Stimulated activated CD8-positive, alpha-beta memory T cell treated with anti-CD3 and anti-CD28 coated beads, Interleukin-7, amount 100 ng/mL, for 48 hours (primary cell): ENCODE measurements at places on chromosomes 11 and 22.

DNA sequence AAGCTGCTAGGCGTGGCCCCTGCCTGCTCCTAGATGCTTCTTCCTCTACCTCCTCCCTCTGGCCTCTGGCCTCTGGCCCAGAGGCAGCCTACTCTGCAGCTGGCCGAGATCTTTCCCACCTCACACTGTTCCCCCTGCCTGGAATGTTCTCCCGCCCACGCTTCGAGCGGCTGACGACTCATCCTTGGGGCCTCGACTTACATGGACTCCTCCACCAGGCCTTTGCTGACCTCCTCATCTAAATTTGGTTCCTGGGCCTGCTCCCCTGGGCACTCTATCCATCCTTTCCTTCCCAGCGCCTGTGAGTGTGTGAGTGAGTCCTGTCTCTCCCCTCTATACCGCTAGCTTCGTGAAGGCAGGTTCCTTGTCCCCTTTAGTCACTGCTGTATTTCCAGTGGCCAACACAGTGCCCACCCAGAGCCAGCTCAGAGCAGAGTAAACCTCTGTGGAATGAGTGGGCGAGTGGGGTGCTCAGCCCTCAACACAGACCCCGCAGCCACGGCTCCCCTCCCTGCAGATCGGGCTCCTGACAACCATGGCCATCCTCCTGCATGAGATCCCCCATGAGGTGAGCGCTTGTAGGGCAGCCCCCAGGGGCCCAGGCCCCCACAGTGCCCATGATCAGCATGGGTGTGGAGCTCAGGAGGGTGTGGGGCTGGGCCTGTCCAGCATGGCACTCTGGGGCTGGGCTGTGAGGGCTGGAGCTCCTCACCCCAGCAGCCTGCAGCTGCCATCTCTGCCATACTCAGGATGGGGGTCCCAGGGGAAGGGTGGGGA is 5.7 kb downstream of the SLC39A13 start:
- DNase-seq = no peak

GRCh38 chr11:78957476-78958245 is 383.0 kb upstream of the NARS2 start:
- no peak for DNase-seq

DNA sequence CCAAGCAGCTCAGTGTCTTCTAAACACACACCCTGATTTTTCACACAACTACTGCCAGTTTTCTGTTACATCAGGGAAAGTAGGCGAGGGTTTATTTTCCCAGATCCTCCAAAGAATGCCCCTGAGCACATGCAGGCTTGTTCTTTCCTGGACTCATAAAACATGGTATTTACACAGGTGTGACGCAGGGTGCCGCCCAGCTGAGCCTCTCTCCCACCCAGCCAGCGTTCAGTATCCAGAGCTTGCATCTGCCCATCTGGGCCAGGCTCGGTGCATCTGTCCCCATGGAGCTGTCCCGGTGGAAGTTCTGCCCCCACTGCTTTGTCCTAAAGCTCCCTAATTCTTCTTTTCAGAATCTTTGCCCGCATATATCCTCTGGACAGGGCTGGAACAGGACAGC is 44.8 kb upstream of the ISX start:
- no peak for DNase-seq

GRCh38 chr11:61256710-61257482 is 15.9 kb downstream of the PGA5 start:
- DNase-seq = no peak

- no peak for DNase-seq
Measured at GRCh38 chr11:38005597-38005996, 1407.6 kb upstream of the RAG2 start.

- DNase-seq = no peak
Measured at GRCh38 chr11:118078911-118079411, 2.1 kb downstream of the TMPRSS4 start.

- peak; percentile 54 for DNase-seq
Measured at GRCh38 chr22:29167032-29167911, 38.4 kb upstream of the EMID1 start.

GRCh38 chr11:107372439-107372838 is 85.2 kb downstream of the CWF19L2 start:
- DNase-seq = no peak

- no peak for DNase-seq
Measured at GRCh38 chr11:21427726-21428125, 758.3 kb downstream of the NELL1 start.

DNA sequence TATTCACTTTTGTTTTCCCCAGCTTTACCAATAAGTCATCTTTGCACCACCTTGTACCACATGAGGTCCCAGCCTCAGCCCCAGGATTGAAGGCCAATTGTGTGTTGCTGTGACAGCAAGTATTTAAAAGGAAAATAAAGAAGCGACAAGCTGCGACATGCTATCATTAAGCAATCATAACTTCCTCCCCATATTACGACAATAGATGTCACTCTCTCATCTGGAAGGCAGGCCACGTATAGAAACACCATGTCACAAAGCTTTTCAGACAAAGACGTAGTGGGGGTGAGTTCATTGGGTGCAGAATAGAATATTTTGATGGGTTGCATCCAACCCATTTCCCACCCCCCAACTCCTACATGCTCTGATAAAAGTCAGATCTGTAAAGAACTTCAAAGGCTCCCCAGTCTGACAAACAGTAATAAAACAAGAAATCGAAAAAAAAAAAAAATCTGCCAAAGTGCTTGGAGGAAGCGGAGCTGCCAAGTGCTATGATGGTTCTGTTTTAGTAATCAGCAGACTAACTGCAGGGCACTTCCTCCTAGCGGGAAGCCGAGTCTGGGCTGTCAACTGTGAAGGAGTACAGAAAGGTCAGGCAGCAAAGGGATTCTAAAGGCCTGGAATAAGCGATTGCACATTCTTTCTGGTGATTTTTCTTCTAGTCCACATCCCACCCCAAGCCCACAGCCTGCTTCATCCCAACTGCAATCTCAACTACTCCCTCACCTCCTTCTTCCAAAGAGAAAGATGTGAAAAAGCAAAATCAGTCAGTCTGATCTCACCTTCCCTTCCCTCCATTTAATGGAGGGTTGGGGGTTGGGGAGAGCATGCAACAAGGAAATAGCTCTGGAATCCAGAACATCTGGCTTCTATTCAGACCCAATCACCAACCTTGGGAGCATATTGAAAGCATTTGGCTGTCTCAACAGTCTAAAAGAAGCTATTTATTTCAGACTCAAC is 131.4 kb upstream of the UBASH3B start:
- DNase-seq = no peak

DNA sequence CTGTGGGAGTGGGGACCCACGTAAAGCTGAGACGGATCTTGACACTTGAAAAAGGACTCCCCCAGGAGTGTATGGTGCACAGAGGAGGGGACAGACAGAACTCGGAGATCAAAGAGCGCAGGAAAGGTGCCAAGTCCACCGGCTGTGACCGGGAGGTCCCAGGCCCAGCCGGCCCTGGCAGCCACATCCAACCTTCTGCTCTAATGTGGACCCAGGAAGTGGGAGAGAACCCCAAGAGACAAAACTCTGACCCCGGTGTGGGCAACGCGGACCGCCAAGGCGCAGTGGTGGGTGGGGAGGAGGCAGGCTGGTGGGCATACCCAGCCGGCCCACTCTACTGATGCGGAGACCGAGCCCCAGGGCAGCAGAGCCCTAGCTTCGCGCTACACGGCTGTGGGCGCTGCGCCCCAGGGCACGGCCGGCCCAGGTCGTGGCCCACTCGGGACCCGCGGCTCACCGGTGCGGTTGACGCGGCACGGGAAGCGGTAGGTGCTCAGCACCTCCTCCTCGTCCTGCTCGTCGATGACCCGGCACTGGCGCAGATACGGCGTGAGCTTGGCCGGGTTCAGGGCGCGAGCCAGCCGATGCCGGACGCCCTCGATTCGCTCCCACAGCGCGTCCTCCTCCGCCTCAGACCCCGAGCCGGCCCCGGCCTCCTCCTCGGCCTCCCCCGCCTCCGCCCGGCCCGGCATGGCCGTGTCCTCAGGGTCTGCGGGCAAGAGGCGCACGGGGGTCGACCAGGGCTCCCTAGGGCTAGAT is 527 bp downstream of the CARD10 start:
- DNase-seq = no peak

GRCh38 chr11:60791153-60791933 is 6.2 kb downstream of the MS4A10 start:
- no peak for DNase-seq

DNA sequence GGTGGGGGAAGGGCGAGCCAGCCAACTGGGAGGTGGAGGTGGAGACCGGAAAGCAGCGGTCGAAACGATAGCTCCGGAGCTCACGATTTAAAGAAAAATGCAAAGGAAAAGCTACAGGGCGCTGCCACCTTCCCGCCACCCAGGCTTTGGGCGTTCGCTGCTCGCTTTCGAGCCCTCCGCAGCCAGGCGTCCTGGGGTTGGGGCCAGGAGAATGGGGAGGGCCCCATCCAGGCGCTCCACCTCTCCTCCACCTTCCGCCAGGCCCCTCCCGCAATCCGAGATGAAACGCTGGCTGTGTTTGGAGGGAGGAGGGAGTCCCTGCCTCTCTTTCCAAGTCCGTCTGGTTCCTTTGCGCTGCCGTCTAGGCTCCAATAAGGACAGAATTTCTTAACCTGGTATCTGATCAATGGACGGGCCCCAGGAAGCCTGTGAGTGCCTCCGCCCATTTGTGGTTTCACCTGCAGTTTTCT is 483 bp upstream of the ABTB2 start:
- DNase-seq = no peak
